ENCODE measurements at places on chromosomes 5 and 9.

- DNase-seq, result no peak
Observed at GRCh38 chr5:135376961-135377624, 21.9 kb downstream of the MACROH2A1 start.

GRCh38 chr9:88268886-88269285, 119.4 kb upstream of the SPIN1 start:
- no peak for DNase-seq

- no peak for DNase-seq
Observed at GRCh38 chr5:140015706-140016105, 27.4 kb downstream of the NRG2 start.

- DNase-seq, result no peak
Observed at GRCh38 chr9:76135902-76136301, 245.4 kb downstream of the PCSK5 start.

DNA sequence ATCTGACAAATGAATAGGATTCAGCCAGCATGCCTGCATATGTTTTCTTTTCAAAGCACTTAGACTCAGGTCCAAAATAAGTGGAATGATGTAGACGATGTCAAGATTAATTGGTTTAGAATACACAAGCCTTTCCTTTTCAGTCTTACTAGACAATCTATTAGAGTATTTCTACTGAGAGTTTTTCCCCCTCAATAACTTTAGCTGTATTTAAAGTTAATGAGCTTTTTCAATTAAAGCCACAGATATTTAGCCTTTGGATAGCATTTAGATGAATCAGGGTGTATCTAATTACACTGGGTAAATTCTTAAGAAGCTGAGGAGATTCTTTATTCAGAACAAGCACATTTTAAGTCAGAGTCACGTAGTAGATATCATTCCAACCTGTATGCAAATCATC, 198.7 kb upstream of the MPDZ start:
- no peak for DNase-seq

- DNase-seq, result no peak
Observed at GRCh38 chr5:142455856-142456255, 131.0 kb upstream of the SPRY4 start.

DNA sequence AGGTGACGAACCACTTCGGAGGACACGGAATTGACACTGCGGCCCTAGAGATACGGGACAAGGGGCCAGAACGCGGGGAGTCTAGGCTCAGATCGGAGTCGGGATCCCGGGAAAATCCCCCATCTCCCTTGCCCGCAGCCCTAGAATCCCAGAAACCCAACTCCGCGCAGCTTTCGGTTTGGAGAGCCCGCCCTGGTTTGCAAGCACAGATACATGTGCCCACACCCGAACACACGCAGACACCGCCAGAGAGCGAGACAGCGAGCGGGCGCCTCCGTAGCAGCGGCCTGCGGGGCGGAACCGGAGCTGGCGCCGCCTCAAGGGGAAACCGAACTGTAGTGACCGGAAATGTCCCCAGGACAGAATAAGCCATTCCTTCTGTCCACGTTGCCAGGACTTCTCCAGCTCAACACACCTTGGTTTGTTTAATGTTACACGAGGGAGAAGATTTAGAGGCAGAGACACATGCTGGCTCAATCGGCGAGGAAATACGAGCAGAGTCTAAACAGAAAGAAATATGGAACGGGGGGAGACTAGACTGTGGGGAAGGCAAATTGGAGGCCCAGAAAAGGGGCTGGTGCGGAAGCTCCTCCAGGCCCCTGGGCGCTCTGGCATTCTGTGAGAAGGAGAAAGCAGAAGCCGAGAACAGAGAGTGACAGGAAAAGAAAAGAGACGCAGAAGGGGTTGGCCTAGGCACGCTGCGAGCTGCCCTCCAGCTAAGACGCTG, 2.9 kb upstream of the PAX5 start:
- no peak for DNase-seq

GRCh38 chr5:120207129-120207528, 257.0 kb upstream of the PRR16 start:
- no peak for DNase-seq

DNA sequence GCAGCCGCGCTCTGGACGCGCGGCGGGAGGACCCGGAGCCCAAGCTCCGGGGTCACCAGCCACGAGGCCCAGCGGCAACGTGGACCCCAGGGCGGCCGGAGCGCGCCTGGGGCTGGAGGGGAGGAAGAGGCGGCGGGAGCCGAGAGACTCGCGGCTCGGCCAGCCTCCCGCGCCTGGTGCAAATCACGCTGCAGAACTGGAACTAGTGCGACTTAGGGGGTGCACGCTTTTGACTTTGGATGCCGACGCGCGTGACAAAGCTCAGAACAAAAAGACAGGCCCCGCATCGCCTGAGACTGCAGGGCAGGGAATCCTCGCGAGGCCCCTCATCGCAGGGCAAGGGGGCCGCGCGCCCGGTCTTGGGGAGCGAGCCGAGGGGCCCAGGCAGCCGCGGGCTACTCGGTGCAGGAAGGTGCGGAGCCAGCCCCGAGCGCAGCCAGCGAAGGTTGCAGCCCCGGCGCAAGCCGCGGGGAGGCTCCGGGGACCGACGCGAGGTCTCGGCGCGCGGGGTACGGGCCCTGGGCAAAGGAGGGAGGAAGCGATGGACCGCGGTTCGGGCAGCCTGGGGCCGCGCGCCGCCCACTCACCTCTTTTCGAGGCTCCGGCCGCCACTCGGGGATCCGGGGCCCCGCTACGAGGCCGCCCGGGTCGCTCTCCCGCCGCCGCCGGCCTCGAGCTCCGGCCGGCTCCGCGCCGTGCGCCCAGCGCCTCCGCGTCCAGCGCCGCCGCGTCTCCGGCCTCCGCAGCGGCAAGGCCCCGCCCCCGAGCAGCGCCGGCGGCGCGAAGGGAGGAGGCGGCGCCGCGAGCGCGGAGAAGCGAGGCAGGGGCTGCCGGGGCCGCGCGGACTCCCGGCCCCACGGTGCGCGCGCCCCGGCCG, at the start of gene GOLM1:
GOLM1 (minus strand) TSS at position 735 of the 877 bp plus-strand sequence. CDS start 20,238 bp downstream, outside the sequence.
- no peak for DNase-seq

DNA sequence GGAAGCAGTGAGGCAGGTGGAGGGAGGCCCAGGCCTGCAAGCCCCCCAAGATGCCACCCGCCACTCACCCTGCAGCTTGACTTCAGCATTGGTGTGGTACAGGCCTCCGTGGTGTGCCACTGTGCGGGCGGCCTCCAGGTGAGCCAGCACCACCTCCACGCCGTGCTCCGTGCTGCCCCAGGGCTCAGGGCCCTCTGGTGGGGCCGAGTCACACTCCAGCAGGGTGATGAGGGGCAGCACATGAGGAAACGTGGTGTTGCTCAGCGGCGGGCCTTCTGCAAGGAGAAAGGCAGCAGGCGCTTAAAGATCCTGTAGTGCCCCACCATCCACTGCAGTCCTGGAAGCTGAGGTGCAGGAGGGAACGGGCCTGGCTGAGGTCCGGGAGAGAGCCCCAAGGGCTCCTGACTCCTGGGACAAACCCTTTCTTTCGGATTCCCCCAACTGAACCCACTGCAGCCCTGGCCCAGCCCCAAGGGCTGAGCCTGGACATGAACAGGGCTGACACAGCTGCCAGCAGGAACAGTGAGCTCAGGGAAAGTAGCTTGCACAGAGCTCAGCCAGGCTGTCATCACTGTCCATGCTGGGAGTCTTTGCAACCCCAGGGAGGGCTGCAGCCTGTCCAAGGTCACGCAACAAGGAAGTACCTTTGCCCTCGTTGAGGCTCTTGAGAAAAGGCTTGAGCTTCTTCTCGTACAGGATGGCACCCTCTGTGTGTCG, 4.7 kb upstream of the TOR2A start:
- no peak for DNase-seq

GRCh38 chr5:149201121-149201637, 59.9 kb downstream of the ABLIM3 start:
- DNase-seq, result no peak

- no peak for DNase-seq
Observed at GRCh38 chr5:307306-307705, 14.2 kb upstream of the AHRR start.

DNA sequence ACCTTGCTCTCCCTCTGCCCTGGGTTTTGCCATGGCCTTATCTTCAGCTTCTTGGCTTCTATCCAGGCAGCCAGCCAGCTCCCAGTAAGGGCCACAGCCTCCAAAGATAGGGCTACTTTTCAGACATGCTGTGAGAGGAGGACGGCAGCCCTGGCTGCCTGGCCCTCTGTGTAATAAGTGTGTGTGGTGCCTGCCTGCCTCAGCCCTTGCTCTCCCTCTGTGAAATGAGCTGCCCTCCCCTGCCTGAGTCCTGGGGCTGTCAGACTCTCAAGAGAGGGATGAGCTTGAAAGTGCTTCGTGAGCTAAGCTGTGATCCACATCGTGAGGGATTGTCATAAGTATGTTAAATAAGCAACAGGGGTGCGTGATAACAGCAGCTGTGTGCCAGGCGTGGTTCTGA, 8.1 kb downstream of the NDST1 start:
- no peak for DNase-seq

- no peak for DNase-seq
Observed at GRCh38 chr5:153952893-153953292, 85.8 kb downstream of the FAM114A2 start.

DNA sequence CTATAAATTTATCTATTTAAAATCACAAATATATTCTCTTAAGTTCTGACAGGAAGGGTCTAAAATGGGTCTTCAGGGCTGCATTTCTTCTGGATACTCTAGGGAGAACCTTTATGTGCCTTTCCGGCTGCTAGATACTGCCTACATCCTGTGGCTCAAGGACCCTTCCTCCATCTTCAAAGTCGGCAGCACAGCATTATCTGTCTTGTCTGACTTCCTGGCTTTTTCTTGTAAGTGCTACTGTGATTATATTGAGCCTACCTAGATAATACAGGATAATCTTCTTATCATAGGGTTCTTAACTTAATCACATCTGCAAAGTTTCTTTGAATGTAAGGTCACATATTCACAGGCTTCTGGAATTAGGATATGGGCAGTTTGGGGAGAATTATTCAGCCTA, 943.8 kb upstream of the TYRP1 start:
- DNase-seq, result no peak

DNA sequence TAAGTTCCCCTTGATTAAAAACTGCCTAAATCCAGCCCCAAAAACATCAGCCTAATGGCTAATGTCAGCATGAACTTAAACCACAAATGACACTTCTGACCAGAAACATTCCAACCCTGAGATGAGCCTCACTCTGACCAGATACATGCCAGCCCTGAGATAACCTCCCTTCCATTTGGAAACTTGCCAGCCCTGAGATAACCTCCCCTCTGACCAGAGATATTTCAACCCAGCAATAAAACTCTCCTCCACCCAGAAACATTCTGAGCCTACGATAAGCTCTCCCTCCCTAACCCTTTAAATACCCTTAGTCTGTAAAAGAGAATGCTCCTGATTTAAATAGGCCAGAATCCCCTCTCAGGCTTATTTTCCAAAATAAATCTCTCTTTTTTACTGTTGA, 1035.7 kb upstream of the NUDT12 start:
- no peak for DNase-seq

GRCh38 chr9:137314561-137315560, 12.8 kb upstream of the NRARP start:
- DNase-seq, result no peak

- DNase-seq, result no peak
Observed at GRCh38 chr5:141945511-141946051, 12.4 kb downstream of the PCDH12 start.

GRCh38 chr5:74055486-74056106, 429.6 kb downstream of the ARHGEF28 start:
- no peak for DNase-seq
